T-cell (primary cell): ENCODE measurements at places on chromosomes 1 and 21. TPM values are rescaled to one million over a fixed set of nuclear protein-coding genes. Genes with fewer than 3 reads are reported as not detected.

PRR9 gene
- total RNA-seq, result not detected

TLR5 gene
- total RNA-seq, result 2.5 TPM

KMO gene
- total RNA-seq, result 0.32 TPM

GRCh38 chr1:228828151-228828550 is 92.9 kb downstream of the RHOU start:
- DNase-seq, result no peak

- no peak for DNase-seq
These were observed 178.5 kb upstream of the DEPDC1 start for GRCh38 chr1:68675336-68675735.

- DNase-seq, result no peak
These were observed 31.7 kb downstream of the ARID1A start for GRCh38 chr1:26727476-26727875.

DNA sequence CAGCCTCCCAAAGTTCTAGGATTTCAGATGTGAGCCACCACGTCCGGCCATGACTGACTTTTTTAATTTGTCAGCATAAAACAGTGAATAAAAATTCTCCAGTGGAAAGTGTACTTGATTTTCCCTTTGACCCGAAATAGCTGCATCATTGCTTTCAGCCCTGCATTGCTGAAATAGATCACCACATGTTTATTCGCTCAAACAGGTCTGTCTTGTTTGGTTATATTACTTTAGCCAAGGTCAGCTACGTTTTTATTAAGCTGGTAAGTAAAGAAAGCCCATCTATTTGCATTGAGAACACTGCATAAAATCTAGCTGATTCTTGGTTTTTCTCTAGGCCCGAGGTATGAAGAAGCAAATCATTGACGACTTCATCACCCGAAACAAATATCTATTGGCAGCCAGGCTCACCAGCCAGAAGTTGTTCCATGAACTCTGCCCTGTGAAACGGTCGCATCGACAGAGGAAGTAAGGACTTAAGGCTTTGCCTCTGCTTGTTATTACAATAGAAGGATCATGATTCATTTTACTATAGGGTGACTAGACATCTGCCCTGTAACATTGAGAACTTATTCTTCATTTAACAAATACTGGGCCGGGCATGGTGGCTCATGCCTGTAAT is 25.6 kb downstream of the AGMAT start:
- DNase-seq, result no peak
